ENCODE measurements at places on chromosomes 5 and 9.

GRCh38 chr5:154384480-154385235, 61.1 kb upstream of the SAP30L start:
- no peak for DNase-seq

- no peak for DNase-seq
These were observed 45.5 kb downstream of the RASA1 start for GRCh38 chr5:87313216-87313615.

DNA sequence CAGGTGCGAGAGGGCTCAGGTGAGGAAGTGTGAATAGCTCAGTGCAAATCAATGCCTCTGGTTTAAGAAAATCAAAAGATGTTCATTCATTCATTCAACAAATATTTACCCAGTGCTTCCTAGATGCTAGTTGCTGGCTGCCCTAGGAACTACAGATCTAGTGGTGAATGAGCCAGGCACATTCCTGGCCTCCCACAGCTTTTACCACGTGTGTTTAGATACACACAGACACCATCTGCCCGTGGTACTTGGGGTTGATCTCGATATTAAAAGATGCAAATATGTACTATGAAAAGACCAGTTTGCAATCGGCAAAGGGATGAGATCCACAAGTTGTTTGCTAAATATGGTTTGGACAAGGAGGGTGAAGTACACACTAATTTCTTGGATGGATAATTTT, 78.2 kb downstream of the GTF3C4 start:
- DNase-seq = peak; percentile 70

DNA sequence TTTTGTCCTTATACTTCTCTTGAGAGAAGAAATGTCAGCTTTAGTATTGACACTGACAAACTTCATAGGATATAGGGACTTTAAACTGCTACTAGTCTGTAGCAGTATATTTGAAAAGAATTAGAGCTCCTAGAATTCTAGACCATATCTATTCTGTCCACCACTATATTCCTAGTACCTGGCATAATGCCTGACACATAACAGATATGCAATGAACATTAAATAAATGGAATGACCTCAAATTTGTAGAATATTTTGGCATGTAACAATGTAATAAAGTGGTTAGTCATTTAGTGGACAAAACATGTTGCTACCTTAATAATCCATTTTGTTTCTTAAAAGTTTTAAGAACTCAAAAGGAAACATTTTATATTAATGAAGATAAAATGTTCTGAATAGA, 57.5 kb downstream of the HOMER1 start:
- DNase-seq = no peak

DNA sequence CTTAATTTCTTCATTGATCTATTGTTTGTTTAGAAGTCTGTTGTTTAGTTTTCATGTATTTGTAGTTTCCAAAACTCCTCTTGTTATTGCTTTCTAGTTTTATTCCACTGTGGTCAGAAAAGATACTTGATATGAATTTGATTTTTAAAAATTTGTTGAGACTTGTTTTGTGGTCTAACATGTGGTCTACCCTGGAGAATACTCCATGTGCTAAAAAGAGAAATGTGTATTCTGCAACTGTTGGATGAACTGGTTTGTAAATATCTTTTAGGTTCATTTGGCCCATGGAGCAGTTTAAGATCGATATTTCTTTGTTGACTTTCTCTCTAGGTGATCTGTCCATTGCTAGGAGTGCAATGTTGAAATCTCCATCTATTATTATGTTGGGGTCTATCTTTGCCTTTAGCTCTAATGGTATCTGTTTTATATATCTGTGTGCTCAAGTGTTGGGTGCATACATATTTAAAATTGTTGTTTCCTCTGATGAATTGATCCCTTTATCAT, 150.6 kb upstream of the ATP10B start:
- no peak for DNase-seq

DNA sequence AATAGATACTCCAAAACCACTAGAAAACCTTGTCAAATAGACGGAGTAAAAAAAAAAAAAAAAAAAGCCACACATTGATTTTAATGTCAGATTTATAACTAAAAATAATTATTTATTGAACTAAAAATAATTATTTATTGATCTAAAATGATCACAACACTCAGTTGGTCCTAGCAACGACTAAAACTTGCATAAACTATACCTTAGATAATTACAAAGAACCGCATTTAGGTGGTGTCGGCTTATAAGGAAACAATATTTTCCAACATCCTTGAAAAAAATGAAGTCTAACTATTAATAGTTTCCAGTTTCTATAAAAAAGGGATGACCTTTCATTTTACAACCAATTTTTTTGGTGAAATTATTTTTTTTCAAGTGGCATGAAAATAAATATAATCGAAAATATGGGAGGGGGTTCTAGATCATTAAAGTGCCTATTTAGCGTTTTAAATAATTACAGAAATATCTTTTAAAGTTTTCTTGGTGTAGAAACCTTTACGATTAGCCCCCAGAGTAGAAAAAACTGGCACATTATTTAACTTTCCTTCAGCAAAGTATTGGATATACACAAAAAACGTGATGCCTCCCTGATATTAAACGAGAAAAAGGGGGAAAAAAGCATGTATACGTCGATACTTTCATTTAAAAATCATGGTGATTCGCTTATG, 3.7 kb downstream of the ARRDC3 start:
- no peak for DNase-seq

- DNase-seq = no peak
These were observed 151.2 kb downstream of the TSSK1B start for GRCh38 chr5:113283558-113283957.

DNA sequence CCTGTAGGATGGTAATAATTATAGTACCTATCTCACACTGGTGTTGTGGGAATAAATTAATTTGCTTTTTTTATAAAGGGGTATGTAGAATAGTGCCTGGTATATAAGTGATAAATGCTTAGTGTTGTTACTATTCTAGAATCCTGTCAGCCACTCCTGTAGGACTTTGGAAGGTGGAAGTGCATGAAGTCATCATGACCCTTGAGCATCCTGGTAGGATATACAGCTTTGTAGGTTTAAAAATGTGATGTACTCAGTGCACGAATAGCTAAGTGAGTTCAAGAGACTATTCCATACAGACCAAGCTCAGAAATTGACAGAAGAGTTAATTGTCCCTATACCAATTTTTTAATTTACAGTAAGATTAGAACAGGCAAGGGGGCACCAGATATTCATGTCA, 258.8 kb upstream of the RFX3 start:
- DNase-seq = no peak

- DNase-seq = no peak
These were observed 16.4 kb upstream of the ARSB start for GRCh38 chr5:79001471-79001870.

DNA sequence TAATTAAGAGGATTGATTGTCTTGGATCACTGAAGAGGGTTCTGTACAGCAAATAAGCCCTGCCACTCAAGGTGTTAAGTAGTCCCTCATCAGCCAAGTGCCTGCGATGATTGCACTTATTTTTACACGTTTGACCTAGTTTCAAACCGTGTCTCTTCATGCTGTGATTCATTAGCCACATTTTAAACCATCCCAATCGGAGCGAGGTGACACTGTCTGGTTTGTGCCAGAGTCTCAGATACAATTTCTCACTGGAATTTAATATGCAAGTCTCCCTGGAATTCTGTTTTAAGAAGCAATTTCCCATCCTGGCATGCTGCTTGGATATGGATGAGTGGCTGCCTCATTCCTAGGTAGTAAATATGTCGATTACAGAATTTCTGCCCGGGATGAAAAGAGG, 1.6 kb downstream of the INSYN2B start:
- DNase-seq = no peak

DNA sequence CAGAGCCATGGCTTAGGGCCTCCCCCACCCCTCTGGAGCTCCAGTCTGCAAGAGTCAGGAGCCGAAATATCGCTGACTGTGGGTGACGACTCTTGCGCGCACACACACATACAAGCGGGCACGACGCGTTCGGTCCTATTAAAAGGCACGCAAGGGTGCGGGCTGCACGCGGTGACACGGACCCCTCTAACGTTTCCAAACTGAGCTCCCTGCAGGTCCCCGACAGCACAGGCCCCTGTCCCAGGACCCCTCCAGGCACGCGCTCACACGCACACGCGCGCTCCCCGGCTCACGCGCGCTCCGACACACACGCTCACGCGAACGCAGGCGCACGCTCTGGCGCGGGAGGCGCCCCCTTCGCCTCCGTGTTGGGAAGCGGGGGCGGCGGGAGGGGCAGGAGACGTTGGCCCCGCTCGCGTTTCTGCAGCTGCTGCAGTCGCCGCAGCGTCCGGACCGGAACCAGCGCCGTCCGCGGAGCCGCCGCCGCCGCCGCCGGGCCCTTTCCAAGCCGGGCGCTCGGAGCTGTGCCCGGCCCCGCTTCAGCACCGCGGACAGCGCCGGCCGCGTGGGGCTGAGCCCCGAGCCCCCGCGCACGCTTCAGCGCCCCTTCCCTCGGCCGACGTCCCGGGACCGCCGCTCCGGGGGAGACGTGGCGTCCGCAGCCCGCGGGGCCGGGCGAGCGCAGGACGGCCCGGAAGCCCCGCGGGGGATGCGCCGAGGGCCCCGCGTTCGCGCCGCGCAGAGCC, at the start of gene GRIN1:
TSS of gene GRIN1 (plus strand) at position 433 of the 746 bp plus-strand sequence. CDS start 333 bp downstream, outside the sequence.
- peak; percentile 20 for DNase-seq

DNA sequence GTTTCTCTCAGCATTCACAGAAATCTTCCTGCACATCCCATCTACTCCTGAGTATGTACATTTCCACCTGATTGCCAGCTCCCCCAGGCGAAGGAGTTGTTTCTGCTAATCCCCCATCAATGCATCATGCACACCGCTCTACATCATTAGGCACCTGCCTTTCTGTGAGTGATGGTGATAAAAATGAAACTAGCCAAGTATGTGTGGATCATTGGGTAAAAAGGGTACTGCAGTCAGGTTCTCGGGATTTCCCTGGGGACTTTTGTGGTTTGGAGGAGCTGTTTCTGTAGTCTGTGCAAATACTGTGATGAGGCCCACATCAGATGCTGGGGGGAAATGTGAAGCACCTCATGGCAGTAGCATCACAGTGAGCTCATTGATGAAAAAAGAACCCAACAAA, 30.4 kb downstream of the CAMK4 start:
- peak; percentile 38 for DNase-seq

DNA sequence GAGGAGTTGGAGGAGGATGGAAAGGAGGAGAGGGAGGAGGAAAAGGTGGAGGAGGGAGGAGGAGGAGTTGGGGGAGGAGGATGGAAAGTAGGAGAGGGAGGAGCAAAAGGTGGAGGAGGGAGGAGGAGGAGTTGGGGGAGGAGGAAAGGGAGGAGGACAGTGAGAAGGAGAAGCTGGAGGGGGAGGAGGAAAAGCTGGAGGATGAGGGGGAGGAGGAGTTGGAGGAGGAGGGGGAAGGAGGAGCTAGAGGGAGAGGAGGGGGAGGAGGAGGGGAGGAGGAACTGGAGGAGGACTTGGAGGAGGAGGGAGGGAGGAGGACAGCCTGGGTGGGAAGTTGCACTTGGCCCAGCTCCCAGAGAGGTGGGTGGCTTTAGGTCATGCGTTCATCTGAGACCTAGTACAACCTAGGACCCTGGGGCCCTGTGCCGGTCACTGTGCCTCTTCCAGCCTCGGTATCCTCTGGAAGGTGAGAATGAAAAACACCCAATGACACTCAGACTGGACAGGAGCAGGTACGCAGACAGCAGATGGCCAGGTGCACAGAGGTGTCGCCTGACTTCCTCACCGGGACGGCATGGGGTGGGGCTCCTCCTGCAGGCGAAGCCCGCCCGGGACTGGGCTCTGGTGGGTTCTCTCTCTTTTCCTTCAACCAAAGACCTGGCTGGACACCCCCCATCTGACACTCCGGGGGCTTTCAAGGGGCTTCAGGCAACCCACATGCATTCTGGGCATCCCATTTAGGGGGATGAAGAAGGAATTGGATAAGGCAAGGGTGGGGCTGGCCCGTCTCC, 12.2 kb upstream of the SLC2A6 start:
- DNase-seq = no peak

- DNase-seq = no peak
These were observed 409.5 kb upstream of the MEF2C start for GRCh38 chr5:89292487-89292886.

DNA sequence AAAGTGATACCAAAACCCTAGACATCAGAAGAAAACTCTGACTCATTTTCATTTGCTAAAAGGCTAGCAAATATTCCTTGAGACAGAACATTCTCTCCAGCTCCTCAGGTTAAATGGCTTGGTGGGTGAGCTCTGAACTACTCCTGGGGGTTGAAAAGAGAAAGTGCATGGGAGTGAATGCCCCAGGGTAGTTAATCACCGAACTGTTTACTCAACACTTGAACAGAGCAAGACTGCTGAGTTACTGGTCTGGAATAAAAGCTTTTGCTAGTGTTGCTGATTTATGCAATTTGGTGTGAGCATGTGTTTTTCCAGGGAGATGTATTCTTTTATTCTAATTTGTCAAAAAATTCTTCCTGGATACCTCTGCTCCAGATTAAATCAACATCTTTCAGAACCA, 88.3 kb upstream of the PRDM9 start:
- peak; percentile 1 for DNase-seq

DNA sequence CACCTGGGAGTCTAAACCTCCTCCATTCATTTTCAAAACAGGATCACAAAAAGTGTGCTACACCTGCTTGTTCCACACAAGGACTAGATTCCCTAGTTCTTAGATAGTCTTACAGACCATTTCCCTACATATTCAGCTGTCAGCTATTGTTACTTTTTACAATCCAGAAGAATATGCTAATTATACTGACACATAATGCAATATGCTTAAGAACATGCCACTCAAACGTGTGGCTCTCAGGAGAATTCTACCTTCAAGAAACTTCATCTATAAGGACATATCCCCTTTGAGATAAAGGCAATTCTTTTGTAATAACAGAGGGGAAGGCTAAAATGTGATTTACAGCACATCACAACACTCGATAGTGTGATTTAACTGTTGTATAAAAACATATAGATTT, 456.1 kb upstream of the ARRDC3 start:
- DNase-seq = no peak

DNA sequence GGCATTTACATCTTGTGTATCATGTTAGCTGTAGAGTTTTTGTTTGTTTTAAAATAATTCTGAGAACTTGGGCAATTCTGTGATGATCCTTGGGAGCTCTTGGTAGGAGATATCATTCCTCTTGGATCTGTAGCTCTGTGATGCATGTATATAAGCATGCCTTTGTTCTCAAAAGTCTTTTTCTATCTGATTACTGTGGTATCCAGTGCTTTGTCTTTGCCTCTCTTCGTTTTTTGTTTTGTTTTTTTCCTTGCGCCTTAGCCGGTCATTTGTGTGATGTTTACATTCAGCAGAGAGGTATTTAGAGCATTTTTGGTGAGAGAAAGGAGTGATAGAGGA, 110.0 kb downstream of the PAM start:
- no peak for DNase-seq
